ENCODE measurements at places on chromosomes 11 and 22.

- no peak for DNase-seq
These were observed at the start of gene BTG4 for GRCh38 chr11:111512296-111513239. TSS of gene BTG4 (minus strand) at chr11:111512386. CDS start at chr11:111498776, 13,610 bp downstream.

GRCh38 chr22:50672041-50672440 is 582 bp upstream of the SHANK3 start:
- DNase-seq, result no peak

DNA sequence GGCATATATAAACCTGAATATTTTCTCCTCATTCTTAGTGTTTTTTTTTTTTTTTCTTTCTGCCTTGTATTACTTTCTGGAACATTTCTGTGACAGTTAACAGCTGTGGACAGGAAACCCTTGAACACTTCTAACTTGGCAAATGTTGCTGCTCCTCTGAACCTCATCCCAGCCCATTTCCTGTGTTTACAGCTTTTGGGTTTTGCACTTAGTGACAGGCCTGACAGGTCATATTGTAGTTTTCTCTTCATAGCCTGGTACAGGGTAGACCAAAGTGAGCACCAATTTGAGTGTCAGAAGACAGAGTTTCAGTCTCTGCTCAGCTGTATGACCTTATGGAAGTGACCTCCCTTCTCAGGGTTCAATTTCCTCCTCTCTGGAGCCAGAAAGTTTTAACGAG is 91.6 kb downstream of the STIM1 start:
- DNase-seq, result no peak

DNA sequence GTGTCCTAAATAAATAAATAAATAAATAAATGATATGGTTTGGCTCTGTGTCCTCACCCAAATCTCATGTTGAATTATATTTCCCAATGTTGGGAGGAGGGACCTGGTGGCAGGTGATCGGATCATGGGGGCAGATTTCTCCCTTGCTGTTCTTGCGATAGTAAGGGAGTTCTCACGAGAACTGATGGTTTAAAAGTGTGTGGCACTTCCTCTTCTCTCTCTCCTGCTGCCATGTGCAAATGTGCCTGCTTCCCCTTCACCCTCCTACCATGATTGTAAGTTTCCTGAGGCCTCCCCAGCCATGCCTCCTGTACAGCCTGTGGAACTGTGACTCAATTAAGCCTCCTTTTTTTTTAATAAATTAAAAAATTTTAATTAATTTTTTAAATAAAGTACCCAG is 138.2 kb downstream of the FBXO7 start:
- DNase-seq, result no peak

DNA sequence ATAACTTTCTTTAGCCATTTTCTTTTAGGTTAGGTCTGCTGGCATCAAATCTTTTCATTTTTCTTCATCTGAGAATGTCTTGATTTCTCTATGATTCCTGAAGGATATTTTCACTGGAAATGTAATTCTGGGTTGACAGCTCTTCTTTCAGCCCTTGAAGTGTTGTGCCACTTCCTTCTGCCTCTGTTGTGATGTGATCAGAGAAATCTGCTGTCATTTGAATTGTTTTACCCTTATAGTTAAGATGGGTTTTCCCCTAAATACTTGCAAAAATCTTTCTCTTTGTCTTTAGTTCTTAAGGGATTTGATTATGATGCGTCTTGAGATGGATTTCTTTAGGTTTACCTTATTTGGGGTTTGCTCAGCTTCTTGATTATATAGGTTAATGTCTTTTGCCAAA is 23.0 kb downstream of the USP47 start:
- no peak for DNase-seq

- no peak for DNase-seq
These were observed 82.7 kb downstream of the PAX6 start for GRCh38 chr11:31728432-31728831.

- no peak for DNase-seq
These were observed 4.8 kb downstream of the TEAD1 start for GRCh38 chr11:12678991-12679390.

- no peak for DNase-seq
These were observed 477 bp downstream of the DPAGT1 start for GRCh38 chr11:119100994-119101758.

- no peak for DNase-seq
These were observed 385.7 kb downstream of the AASDHPPT start for GRCh38 chr11:106463154-106463553.
